ENCODE measurements at places on chromosomes 4 and X.

GRCh38 chr4:87122252-87122651, 98.2 kb downstream of the KLHL8 start:
- DNase-seq: no peak

DNA sequence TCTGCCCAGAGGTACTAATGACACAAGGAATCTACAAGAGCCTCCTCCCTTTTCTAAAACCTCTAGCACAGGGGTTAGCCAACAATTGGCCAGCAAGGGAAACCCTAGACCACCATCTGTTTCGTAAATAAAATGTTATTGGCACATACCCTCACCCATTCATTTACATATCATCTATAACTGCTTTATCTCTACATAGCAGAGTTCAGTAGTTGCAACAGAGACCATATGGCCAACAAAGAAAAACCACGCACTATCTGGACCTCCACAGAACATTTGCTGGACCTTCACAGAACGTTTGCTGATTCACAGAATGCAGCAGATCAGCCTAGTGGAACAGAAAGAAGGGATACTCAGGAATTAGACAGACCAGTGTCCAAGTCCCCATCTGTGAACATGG, 9.4 kb downstream of the SLC2A9 start:
- DNase-seq: no peak

DNA sequence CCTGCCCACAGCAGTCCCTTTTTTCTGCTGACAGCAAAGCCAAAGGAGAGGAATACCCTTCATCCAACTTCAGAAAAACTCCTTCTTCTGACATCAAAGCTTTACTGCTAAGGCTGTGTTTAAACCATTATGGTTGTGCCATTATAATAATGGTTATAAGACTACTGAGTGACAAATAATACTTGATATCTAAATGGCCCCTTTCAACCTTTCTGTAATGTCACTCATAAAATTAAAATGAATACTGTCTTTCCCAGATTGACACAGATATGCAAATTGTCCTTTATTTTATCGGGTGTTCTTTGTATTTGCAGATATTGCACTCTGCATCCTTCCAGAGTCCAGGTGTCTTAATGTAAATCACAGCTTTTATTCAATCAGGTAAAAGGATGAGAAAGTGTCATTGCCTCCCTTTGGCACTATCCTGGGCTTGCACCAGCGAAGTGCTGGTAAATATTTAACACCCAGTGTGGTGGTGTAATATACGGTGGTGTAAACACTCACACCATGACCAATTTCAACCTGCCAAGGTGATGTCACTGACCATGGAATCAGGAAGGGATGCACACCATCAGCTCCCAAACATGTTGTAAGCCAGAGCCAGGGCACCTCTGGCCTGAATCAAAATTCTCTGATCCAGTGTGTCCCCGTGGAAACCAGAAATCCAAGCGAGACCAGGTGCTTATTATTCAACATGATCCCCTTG, 139.4 kb upstream of the TENM3 start:
- DNase-seq: no peak

DNA sequence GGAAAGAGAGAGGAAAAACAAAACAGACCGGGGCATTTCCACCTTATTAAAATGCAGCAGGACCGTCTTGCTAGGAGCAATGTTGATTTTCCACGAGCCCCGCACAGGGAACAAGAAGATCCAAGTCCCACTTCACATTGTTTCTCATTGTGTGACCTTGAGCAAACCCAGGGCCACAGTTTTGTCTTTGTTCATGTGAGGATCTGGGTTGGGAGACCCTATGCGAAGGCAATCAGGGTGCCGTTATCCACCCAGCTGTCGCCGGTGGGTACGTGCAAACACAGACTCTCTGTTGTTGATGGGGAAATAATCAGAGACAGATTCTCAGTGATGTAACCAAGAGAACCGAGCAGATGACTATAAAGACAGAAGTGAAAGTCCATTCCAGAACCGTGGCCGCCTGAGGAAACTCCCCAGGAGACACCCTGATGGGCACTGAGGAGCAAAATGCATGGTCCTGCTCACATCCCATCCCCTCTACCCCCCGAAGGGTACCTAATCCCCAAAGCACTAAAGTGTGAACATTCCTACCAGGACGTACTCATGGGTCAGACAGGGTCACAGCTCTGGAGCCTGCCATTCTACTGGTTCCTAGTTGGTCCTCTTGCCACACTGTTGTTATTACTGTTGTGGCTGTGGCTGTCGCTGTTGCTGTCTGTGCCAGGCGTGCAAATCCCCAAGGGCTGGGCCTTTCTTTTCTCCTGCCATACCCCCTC, 102.7 kb upstream of the RBPJ start:
- no peak for DNase-seq

GRCh38 chrX:17266136-17266535, 108.9 kb upstream of the NHS start:
- DNase-seq: no peak

DNA sequence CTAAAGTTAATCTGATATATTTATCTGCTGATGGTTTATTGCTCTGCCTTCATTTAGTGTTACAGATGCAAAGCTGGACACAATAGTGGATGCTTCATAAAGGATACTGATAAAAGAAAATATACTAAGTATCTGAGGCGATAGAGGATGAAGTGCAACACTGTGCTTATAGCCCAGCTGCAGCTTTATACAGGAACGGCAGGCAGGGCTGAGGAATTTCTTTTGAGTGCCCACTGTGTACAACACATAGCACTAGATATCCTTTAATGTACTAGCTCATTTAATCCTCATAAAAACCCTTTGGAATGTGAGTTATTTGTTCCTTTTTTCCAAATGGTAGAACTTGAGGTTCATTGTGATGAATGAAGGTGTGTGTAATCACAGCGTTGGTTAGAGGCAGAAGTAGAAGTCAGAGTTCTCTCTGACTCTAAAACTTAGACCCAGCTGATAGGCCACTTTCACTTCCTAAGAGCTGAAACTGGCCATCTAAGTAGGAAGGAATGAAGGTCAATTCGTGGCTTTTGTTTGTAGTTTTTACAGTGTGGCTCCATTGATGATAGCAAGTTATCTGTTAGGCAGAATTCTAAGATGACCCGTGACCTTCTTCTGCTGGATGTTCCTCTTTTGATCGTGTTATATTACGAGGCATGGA, 138.0 kb downstream of the VEGFC start:
- DNase-seq: no peak

DNA sequence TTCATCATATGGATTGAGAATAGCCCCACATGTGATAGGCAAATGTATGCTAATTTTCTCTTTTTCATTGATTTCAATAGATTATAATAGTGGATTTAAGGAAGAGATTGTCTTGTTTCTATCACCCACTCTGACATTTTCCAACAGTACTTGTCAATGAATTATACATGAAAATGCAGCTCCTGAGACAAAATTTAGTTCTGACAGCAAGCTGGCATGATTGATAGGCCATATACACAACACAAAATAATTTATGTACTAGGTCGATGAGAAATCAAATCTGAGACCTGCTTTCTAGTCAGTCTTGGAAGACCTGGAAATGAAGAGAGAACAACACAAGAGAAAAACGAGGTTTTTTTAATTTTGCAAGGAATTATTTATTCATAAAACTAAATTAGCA, 118.0 kb upstream of the MYOZ2 start:
- DNase-seq: no peak

GRCh38 chr4:8754634-8755589, 116.7 kb downstream of the HMX1 start:
- no peak for DNase-seq

GRCh38 chr4:141642711-141643110, 6.3 kb downstream of the IL15 start:
- DNase-seq: no peak

DNA sequence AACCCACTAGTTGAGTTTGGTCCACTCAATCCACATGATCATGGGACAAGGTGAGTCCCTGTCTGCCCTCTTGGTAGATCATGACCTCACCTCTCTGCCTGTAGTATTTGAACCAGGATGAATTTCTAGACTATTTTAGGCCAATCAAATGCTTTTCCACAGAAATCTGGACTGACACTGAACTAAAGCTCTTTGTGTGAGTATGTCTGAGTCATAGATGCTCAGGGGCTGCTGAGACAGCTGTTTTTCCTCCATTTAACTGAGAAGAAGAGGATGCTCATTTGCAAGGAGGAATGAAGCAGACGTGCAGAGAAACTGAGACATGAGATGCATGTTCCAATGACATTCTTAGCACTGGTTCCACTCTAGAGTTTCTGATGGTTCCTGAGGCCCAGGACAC, 77.3 kb upstream of the TMEM47 start:
- no peak for DNase-seq

- DNase-seq: no peak
Observed at GRCh38 chr4:1658146-1658545, 26.0 kb downstream of the FAM53A start.

GRCh38 chrX:40513012-40513411, 67.8 kb upstream of the ATP6AP2 start:
- DNase-seq: no peak

DNA sequence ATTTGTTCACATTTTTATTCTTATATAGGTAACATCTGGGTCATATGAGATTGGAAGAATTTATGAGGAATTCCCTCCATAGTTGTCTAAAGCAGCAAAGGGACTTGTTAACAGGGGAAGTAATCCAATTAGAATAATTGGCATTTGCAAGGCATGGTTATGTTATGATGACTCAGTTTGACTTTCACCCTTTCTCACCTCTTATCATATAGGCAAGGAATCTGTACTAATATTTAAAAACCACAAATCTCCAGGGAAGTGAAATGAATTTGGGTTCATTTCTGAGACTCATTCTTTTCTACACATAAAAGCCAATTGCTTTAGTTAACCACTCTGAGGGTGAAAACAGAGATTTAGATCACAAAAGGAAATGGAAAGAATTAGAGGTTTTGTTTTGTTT, 281.5 kb upstream of the DKK2 start:
- DNase-seq: no peak

DNA sequence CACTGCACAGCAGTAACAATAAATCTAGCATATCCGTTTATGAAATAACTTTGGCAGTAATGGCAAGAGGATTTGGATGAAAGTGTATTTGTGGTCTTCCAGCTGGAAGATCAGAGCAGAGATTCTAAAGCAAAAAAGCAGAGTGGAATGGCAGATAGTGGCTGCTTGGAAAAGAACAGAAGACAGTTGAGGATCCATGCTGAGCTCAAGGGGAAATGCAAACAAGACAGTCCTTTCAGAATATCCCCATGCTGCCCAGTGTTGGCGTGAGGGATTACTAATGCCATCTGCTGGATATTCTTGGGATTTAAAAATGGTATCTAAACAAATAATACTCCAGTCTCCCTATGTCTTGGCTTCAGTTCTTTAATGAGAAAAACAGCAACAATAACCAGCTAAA, 629.1 kb upstream of the ATOH1 start:
- no peak for DNase-seq

GRCh38 chr4:10107111-10108091, 9.2 kb downstream of the WDR1 start:
- no peak for DNase-seq

DNA sequence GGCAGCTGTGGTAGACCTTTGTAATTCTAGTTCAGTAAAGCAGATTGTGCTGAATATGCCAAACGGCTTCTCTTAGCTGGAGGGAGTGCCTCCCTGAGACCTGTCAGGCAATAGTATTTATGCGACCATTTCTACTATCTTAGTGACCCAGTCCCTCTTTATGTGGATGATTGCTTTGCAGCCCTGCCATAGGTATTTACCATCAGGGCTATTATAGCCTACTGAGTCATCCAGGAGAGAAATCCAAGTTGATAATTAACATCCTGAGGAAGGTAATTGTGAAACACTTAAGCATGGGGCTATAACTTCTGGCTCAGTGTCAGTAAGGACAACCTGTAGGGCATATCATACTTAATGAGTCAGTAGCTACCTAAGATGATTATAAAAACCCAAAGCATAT, 103.9 kb upstream of the MAOA start:
- no peak for DNase-seq

DNA sequence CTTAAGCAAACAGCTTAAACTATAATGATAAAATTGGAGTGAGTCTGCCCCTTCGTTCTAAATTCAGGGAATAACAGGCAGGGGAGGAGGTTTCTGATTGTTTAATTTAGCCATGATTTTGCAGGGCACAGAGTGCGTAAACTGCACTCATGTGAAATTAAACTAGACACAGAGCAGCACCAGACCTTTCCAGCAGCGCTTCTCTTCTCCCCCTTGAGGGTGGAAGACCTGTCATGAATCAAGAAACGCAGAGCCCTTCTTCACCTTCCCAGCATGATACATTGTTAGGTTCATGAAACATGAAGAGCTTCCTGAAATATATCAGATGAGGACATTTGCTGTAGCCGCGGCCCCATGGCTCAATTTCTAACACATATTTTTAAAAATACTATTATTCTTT, 63.1 kb downstream of the FAM114A1 start:
- no peak for DNase-seq

GRCh38 chr4:187084701-187085100, 361.0 kb upstream of the FAT1 start:
- no peak for DNase-seq

DNA sequence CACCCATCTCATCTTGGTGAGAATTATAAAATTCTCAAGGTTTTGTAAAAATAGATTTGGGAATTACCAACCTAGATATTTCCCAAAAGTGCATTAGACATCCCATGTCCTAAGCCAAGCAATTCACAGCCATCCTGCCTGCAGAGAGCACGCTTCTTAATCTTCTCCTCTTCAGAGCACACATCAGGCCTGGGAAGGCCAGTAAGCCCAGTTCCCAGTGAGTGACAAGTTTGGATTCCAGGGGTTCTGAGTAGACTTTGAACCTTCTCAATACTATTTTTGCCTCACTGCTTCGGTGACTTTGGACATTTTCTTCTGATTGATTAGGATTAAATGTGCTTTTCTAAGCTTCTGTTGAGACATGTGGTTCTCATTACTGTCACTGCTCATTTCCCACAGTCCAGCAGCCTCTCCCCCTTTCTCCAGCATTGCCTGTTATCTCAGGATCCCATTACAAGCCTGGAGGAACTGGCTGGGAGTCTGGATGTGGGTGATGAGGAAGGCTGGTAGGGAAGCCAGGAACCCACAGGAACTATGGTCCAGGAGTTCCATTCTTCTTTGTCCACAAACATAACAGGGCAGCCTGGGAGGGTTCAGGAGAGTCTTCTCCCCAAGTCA, 56.4 kb upstream of the TMEM150C start:
- DNase-seq: no peak

- DNase-seq: no peak
Observed at GRCh38 chr4:80153874-80154544, 43.3 kb upstream of the PRDM8 start.

DNA sequence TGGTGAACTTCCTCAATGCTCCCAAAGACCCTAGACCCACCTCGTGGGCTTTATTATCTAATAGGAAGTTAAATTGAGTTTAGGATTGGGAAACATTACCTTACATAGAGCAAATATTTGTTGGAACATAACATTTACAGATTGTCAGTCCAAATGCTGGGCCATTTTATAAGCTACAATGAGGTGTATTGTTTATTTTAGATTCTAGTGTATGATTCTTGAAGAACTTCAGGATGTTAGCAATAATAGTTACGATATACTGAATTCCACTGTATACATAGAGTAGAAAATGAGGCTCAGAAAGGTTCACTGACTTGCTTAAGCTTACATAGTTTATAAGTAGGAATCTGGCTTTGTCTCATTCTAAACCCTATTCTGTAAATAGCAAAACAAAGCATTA, 37.4 kb downstream of the PAQR3 start:
- no peak for DNase-seq

All from stimulated activated naive CD4-positive, alpha-beta T cell treated with Interleukin-2 at 50 U/mL for 16 hours (primary cell).